ENCODE measurements at places on chromosomes 13 and 19. TPM values are rescaled to one million over a fixed set of nuclear protein-coding genes. Genes with fewer than 3 reads are reported as not detected.

The PPP1R37 gene
- 48.7 TPM for total RNA-seq

The MEDAG gene
- total RNA-seq, result 2.7 TPM

- DNase-seq, result no peak
- no peak overlapping the region for H3K27ac ChIP-seq
- no peak overlapping the region for H3K4me3 ChIP-seq
- H3K4me1 ChIP-seq, result no peaks in the 10 kb centered on the region
These were observed 55.5 kb upstream of the C1QTNF9B start for GRCh38 chr13:23952796-23953195.

GRCh38 chr19:4174213-4174894, 8.0 kb downstream of the SIRT6 start:
- no peaks in the 10 kb centered on the region for H3K4me1 ChIP-seq
- no peaks in the 10 kb centered on the region for H3K36me3 ChIP-seq
- H3K27me3 ChIP-seq, result no peaks in the 10 kb centered on the region
- DNase-seq, result no peak
- H3K4me3 ChIP-seq, result no peak overlapping the region
- H3K27ac ChIP-seq, result no peak overlapping the region

DNA sequence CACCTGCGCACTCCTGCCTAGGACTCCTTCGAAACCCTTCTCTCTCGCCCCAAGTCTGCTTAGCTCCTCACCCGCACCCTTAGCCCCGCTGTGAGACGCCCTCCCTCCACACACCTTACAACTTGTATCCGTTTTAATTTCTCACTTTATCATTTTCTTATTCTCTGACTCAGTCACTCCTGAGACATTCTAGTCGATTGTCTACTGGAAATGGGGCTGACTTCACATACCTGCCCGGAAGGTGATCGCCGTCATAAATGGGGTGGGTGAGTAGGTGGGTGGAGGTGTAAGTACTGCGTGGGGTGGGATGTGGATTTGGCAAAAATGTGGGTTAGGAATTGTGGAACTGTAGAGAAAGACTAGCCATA, 714 bp downstream of the NDFIP2 start:
- DNase-seq, result no peak
- peaks cover 5% of the 10 kb centered on the region for H3K4me1 ChIP-seq

DNA sequence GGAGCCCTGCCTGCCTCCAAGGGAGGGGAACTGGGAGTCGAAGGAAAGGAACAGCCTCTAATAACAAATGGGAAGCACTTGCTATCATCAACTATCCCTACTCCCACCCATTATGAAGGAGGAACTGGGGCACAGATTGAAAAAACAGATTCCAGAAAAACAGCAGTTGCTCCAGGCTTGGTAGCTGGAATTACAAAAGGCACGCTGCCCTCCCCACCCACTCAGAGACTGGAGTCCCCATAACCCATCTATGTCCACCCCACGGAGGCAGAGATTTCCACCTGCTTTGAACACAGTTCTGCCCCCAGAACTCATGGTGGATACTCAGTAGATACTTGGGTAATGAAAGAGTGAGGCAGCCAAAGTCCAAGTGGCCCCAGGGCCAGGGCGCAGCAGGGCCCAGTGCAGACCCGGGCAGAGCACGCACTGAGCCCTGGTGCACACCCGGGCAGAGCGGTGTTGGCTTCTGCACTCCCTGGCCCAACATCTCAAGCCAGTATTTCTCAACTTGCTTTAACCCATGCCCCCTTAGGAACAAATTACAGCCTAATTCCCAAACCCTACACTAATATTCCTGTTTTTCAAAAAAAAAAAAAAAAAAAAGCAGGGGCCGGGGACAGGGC, 19.1 kb upstream of the CCNP start:
- DNase-seq, result no peak
- H3K36me3 ChIP-seq, result no peaks in the 10 kb centered on the region
- H3K27me3 ChIP-seq, result no peaks in the 10 kb centered on the region
- no peak overlapping the region for H3K27ac ChIP-seq
- H3K4me3 ChIP-seq, result no peak overlapping the region
- H3K4me1 ChIP-seq, result peaks cover 24% of the 10 kb centered on the region

The ZNF837 gene
- 5.4 TPM for total RNA-seq

DNA sequence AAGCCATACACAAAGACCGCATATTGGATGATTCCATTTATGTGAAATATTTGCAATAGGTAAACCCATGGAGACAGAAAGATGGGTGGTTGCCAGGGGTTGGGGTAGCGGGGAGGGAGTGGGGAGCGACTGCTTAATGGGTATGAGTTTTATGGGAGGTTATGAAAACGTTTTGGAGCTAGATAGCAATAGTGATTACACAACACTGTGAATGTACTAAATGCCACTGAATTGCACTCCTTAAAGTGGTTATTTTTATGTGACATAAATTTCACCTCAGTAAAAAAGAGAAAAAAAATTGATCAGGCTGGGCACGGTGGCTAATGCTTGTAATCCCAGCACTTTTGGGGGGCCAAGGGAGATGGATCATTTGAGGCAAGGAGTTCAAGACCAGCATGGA, 36.6 kb downstream of the GRIK5 start:
- H3K4me3 ChIP-seq, result no peak overlapping the region
- no peak overlapping the region for H3K27ac ChIP-seq
- no peaks in the 10 kb centered on the region for H3K27me3 ChIP-seq
- H3K4me1 ChIP-seq, result no peaks in the 10 kb centered on the region

The ZNF491 gene
- 5.5 TPM for total RNA-seq

GRCh38 chr13:49584771-49585182, 581 bp downstream of the RCBTB1 start:
- peak overlapping the region; percentile 81 for H3K4me3 ChIP-seq
- H3K36me3 ChIP-seq, result no peaks in the 10 kb centered on the region
- H3K27me3 ChIP-seq, result no peaks in the 10 kb centered on the region
- DNase-seq, result no peak
- H3K4me1 ChIP-seq, result peaks cover 19% of the 10 kb centered on the region
- no peak overlapping the region for H3K27ac ChIP-seq

DNA sequence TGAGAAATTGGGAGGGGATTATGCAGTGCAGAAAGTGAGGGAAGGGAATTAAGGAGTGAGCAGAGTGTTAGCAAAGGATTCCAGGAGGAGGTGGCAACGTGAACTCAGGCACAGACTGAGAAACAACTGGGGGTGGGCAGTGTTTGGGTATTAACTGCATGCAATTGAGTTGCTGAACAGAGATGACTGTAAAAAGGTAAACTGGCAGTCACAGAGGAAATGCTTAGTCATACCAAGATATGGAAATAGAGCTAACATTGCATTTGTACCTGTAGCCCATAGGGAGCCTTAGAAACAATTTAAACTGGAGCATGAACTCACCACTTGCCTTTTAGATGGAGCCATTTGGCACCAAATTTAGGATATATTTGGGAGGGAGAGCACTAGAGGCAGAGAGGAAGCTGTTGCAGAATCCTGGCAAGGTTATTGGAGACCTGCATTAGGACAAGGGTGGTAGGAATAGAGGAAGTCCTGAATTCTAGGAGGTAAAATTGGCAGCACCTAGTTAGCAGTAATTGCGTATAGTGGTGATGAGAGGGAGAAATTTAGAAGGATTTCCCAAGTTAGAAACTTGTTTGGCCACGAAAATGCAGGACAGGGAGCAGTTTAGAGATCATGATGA, 100.6 kb upstream of the FRY start:
- no peak overlapping the region for H3K4me3 ChIP-seq
- no peaks in the 10 kb centered on the region for H3K36me3 ChIP-seq
- no peak for DNase-seq
- H3K27me3 ChIP-seq, result no peaks in the 10 kb centered on the region
- H3K27ac ChIP-seq, result no peak overlapping the region

The INSL3 gene
- not detected for total RNA-seq

DNA sequence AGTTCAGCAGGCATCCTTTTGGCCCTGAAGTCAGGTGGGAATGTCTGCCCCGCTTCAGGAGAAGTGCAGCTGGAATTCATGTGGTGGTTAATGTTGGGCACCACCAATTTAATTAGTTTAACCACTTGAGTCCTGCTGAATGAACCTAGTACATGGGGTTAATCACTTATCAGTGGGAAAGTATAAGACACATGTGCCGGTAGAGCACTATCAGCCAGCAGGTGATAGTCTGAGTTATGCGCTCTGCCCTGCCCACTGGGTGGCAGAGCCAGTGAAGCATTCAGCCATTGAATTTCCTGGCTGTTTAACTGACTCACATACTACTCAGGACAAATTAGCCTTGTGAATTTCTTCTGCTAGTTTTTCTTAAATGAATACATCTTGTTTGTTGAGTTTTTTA, 789.7 kb upstream of the PRR20A start:
- no peaks in the 10 kb centered on the region for H3K27me3 ChIP-seq
- DNase-seq, result no peak
- no peak overlapping the region for H3K4me3 ChIP-seq
- no peaks in the 10 kb centered on the region for H3K4me1 ChIP-seq
- no peaks in the 10 kb centered on the region for H3K36me3 ChIP-seq

The GJA3 gene
- not detected for total RNA-seq

The CERS1 gene
- total RNA-seq, result 0.29 TPM

The TEKTIP1 gene
- not detected for total RNA-seq

The C13orf46 gene
- not detected for total RNA-seq

The LILRB4 gene
- 11.4 TPM for total RNA-seq

- DNase-seq, result peak; percentile 29
- H3K36me3 ChIP-seq, result no peaks in the 10 kb centered on the region
- H3K27me3 ChIP-seq, result no peaks in the 10 kb centered on the region
- H3K4me1 ChIP-seq, result peaks cover 14% of the 10 kb centered on the region
- H3K4me3 ChIP-seq, result peak overlapping the region; percentile 11
- no peak overlapping the region for H3K27ac ChIP-seq
These were observed 55.6 kb downstream of the SLC7A9 start for GRCh38 chr19:32813862-32814425.

GRCh38 chr13:28271056-28271840, 132.9 kb downstream of the PAN3 start:
- no peaks in the 10 kb centered on the region for H3K4me1 ChIP-seq
- DNase-seq, result no peak
- no peaks in the 10 kb centered on the region for H3K27me3 ChIP-seq
- H3K27ac ChIP-seq, result no peak overlapping the region
- H3K36me3 ChIP-seq, result peaks cover 13% of the 10 kb centered on the region

DNA sequence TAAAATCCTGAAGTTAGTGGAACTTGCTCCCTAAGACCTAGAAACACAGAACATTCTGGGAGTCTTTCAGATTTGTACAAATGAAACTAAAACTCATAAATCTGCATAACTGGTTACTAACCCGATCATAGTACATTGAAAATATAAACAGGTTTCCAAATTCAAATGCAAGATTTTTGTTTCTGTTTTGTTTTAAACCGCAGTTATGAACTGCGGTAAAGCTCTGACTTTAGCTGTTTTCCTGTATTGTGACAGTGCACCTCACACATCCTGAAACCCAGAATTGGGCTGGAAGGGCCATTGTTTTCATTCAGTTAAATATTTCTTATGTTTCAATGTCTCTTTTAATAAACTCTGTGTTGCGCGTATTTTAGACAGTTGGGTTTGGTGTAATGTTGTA, 204.7 kb downstream of the SHISA2 start:
- no peaks in the 10 kb centered on the region for H3K4me1 ChIP-seq
- no peak overlapping the region for H3K27ac ChIP-seq
- no peaks in the 10 kb centered on the region for H3K36me3 ChIP-seq
- no peak overlapping the region for H3K4me3 ChIP-seq
- H3K27me3 ChIP-seq, result no peaks in the 10 kb centered on the region

The ZNF829 gene
- total RNA-seq, result 4.7 TPM
